NCI-H345 (cell line): ENCODE measurements at places on chromosomes 4 and X.

DNA sequence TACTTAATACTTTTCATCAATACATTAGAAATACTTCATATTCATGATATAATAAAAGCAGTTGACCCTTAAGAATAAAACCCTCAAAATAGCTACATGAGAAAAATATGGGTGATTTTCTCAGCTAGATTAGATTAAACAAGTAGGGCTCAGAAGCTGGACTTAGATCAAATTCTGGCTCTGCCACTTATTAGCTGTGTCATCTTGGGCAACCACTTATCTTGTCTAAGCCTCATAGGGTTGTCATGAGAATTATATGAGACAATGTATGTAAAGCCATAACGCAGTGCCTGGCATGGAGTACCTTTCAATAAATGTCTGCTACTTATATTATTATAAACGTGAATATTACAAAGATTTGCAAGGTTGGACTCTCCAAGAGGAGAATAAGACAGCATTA, 84.3 kb upstream of the PGRMC2 start:
- no peak for DNase-seq

DNA sequence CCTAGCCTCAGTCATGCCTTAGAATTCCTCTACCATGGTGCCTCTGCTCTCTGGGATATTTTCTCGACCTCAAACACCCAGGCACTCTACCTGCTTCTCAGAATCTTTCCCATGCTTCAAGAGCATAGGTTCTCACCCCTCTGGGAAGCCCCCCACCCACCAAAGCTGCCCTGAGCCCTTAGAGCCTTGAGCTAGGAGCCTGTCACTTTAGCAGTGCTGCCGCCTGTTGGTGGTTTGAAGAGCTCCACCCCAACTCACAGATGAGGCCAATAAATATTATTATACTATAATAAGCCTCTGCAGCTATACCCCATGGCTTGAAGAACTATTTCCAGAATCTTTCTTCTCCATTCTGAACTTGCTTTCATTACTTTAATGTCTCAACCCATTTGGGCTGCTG, 109.7 kb downstream of the RTL5 start:
- no peak for DNase-seq

- DNase-seq = peak; percentile 52
Measured at GRCh38 chrX:4547213-4547836, 833.9 kb upstream of the PRKX start.

- no peak for DNase-seq
Measured at GRCh38 chr4:2824836-2825381, 18.7 kb upstream of the ADD1 start.

- no peak for DNase-seq
Measured at GRCh38 chr4:7941965-7942496, 2.4 kb upstream of the AFAP1 start.

DNA sequence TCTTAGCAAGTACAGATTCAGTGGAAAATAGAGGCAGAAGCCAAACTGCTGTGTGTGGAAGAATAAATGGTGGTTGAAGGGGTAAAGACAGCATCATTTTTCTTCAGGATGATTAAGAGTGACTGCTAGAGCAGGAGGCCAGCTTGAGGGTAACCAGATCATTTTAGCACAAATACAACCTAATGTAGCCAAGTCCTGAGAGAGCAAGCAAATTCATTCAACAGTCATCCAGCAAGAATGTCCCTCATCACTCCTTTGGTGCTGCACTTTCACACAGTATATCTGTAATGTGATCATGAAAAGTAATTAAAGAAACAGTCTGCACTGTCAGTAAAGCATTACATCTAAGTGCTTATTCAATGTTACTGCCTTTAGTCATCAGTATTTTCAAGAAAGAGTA, 44.8 kb downstream of the NPFFR2 start:
- DNase-seq = no peak

DNA sequence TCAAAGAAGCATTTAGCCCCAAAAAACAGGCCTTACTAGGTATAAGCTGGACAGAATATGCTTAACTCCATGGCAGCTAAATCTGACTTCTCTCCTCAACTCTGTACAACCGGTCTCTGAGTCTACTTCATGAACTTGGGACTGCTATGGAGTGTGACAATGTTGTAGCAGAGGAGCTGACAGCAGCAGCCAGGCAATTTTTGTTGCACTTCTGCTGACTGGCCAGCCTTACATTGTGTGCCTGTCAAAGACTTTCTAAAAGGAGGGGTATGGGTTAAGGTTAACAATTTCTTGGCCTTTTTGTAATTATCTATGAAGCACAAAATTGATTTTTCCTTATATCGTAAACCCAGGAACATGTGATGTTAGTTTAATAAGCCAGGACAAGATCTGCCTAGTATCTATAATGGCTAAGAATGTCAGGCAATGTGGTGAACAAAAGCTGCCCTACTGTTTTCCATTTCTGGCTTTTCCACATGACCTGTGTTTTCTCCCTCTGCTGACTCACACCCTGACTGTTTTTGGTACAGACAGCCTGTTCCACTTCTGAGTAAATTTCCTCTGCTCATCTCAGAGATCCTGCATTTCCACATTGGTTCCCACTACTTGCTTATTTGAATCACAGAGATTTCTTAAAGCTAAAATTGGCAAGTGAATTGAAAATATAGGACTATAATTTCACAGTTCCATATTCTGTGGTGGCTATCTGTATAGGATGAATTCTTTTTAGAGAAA, 9.3 kb downstream of the NOX1 start:
- no peak for DNase-seq

DNA sequence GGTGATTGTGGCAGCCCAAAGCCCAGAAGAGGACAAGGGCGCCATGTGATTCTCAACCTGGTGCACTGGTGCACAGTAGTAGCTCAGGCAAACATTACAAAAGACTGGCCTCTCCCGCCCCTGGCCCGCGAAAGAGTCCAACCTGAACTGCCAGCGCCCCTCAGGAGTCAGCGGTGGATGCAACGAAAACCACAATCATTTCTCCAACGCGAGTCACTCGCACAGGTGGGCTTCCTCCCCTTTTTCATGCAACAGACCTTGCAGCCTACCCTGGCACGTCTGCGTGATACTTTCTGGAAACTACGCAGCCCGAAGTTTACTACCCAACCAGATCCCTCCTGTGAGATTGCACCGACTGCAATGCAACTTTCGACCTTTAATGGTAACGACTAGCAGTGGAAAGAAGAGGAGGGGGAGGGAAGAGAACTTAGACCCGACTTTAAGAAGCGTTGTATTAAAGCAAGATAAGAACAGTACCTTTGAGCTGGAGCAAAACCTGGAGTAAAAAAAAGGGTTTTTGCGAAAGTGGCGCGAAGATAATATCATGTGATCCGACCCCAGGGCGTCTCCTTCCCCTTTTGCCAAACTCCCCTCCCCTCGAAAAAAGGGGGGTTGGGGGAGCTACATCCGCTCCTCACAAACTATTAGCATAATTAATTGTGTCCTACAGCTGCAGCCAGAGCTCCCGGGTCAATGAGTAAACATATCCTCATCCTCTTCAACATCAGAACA, 63.3 kb upstream of the CCDC160 start:
- no peak for DNase-seq

DNA sequence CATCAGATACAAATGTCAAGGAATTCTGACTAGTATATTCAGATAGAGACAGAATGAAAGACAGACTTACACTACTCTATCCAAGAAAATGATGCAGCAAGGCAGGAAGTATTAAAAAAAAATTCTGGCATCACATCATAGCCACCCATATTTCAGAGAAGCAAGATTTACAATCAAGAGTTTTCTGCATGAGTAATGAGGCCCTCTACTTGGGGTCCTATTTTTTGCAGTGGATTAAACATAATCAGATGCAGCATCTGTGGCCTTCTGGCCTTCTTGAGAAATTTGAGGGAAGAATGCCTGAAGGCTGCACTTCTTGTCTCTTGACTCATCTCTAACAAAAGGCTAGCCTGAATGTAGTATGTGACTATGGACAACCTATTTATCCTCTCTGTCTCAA, 48.2 kb upstream of the SLIT2 start:
- no peak for DNase-seq

DNA sequence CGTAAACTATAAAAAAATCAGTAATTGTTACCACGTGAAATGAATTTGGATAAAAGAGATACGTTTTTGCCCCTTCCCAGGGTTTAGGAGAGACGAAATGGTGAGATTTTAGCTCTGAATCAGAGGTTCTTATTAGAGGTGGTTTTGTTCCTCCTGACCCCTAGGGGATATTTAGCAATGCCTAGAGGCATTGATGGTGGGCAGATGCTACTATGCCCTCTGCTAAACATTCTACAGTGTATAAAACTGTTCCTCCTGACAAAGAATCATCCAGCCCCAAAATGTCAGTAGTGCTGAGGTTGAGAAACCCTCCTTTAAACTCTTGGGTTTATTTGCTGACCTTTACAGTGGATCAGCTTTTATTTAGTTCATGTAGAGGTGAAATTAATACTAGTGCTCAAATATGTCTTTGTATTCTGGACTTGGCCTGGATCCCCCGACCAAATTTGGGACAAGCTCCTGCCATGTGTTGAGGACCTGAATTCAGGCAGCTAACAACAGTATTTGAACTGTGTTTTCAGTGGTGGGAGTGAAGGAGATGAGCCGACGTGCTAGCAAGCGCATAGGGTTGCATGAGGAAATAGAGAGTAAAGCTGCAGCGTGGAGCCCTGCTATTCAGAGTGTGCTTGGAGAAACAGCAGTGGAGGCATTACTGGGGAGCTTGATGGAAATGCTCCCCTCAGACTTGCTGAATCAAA, 126.1 kb downstream of the PTTG2 start:
- no peak for DNase-seq

DNA sequence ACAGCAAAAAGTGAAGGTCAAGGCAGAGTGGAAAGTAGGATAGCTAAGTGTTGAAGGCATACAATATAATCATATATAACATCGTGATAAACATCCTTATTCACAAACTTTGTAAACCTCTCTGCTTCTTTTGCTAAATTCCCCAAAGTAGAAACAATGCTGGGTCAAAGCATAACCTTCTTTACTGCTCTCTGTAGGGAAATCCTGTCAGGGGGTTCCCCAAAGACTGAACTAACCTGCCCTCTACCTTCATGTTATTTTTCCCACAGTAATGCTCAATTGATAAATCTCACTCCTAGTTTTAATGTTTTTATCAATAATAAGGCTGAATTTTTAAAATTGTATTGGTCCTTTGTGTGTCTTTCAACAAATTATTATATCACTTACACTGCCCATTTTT, 55.7 kb downstream of the DCHS2 start:
- DNase-seq = no peak

GRCh38 chr4:41512596-41512995, 25.4 kb upstream of the LIMCH1 start:
- DNase-seq = no peak

DNA sequence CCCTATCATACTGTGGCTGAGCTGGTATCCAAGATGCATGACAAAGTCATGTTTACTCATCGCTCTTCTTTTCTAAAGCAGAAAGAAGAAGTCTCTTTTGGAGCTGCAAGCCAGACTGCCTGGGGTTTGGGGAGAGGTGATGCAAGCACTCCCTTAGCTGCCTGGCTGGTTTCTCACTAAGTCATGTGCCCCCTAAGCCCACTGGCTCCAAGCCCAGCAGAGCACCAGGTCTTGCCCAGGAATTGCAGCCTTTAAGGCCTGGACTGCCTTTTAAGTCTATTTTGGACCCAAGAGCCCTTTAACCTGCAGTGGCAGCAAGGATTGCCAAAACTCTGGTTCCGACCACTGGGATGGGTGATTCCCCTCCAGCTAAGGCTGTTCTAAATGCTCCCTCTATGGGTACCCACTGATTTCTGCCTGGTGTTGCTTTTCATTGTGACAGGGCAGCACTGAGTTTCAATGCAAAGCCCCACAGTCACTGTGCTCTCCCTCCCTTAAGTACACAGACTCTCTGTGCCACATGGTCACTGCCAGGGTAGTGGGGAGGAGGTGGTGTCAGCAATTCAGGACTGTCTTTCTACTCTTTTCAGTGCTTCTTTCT, 548.6 kb downstream of the TLL1 start:
- no peak for DNase-seq

DNA sequence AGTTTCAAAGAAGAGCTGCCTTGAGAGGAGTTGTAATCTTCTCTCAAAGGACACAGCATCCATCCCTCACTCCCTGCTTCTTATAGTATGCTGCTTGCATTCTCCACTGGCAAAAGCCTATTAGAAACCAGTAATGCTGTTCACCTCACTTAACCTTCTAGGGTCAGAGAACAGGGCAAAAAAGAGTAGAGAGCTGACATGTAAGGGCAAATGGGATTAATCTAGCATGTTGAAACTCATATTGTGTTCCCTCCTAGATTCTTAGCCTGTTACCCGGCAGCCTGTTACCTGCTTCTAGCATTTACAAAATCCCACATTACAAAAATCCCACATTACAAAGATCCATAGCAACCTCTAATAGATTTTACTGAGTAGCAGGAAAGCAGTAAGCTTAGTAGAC, 244.7 kb downstream of the SLC7A11 start:
- DNase-seq = no peak

- DNase-seq = no peak
Measured at GRCh38 chr4:48518143-48518542, 28.1 kb downstream of the ZAR1 start.

GRCh38 chr4:53767482-53767881, 176.2 kb upstream of the LNX1 start:
- no peak for DNase-seq

DNA sequence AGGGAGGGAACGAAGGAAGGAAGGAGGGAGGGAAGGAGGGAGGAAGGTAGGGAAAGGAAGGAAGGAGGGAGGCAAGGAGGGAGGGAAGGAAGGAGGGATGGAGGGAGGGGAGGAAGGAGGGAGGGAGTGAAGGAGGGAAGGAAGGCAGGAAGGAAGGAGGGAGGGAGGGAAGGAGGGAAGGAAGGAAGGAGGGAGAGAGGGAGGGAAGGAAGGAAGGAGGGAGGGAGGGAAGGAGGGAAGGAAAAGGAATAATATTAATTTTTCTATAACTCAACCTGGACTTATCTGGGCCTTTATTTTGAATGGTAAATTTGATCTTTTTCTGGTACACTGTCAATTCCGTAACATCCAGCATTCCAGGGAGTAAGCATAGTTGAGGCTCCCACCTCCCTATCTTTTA, 244.2 kb downstream of the SPRY1 start:
- no peak for DNase-seq

DNA sequence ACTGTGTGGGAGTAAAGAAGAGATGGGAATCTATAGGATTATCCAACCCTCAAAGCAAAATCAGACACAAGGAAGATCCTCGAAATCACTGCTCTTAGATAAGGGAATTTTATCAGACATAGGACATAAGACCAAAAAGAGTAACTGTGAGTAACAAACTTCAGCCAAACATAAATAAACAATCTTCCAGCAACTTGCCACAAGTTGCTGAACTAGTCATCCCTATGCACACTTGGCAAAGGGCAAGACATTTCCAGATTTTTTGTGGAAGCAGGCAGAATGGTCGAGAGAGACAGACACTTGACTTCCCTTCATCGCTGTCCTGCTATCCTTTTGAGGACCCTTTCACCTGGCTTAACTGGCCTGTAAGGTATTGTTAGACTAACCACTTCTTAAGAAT, 89.6 kb downstream of the KCNIP4 start:
- no peak for DNase-seq

DNA sequence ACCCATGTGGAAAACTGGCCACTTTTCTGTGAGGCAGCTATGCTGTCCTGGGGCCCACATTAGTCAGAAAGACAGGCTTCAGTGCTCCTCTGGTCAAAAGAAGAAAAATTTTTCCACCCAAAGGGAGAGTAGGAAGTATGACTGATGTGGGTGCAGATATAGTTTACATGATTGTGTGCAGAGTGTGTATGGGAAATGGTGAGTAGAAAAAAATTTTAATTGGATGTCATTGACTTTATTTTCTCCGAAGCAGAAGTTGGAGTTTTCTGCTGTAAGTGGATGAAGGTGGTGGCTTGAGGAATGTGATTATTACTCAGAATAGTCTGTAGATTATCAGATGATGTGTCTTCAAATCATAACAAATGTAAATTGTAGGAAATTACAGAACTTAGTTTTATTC, 241.5 kb upstream of the IGFBP7 start:
- DNase-seq = no peak
